DND-41 (cell line): ENCODE measurements at places on chromosomes 4 and X.

DNA sequence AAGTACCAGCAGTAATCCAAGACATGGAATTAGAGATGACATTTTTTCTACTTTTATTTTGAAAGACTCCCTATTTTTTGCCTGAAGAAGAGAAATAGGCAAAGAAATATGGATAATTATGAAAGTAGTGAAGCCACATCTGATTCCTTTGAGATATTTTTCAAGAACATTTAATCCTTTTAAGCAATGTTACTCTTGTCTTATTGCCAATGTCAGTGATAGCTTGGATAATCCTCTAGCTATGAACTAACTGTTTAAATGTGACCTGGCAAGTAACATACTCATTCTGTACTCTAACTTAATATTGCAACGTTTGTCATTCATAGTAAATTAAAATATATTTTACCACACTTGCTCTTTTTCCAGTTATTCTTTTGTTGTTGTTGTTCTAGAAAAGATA lies 181.3 kb downstream of the VEGFC start:
- DNase-seq, result no peak

DNA sequence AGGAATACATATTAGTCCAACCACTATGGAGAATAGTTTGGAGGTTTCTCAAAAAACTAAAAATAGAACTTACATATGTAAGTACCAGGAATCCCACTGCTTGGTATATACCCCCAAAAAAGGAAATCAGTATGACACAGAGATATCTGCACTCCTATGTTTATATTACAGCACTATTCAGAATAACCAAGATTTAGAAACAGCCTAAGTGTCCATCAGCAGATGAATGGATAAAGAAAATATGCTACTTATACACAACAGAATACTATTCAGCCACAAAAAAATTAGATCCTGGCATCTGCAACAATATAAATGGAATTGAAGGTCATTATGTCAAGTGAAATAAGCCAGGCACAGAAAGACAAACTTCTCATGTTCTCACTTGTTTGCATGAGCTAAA lies 27.5 kb upstream of the ABCG2 start:
- no peak for DNase-seq

DNA sequence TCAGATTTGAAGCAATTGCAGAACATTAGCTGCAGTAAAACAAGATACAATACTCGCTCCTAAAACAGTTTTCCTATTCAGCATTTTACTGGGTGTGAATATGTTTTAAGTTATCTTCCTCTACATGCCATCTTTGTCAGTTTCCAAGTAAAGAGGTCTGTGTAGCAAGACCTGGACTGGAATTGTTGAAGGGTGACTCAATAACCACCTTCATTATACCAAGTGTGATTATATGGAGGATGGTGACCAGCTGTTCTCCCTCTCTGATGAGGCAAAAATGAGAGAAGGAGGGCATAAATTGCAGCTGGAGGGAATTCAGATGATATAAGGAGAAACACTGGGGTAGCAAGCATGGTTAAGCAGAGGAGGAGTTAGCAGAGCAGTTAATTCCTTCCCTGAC lies 922.1 kb upstream of the SLIT2 start:
- no peak for DNase-seq

DNA sequence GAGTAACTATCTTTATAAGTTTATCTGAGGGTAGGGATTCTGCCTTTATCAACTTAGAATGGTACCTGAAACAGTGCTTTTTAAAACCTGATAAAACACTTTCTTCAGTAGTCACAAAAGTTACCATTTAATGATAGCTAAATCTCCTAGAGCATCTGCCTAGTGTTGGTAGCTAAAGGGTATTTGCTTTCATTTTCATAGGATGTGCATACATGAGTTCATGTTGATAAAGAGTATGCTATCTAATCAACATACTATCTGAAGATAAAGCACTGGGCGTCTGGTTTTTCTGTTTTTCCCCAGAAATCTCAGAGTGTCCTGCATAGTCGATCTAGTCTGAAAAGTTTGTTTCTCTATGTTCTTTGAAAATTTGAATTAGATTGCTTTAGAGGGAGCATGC lies 75.1 kb downstream of the ADGRL3 start:
- no peak for DNase-seq

DNA sequence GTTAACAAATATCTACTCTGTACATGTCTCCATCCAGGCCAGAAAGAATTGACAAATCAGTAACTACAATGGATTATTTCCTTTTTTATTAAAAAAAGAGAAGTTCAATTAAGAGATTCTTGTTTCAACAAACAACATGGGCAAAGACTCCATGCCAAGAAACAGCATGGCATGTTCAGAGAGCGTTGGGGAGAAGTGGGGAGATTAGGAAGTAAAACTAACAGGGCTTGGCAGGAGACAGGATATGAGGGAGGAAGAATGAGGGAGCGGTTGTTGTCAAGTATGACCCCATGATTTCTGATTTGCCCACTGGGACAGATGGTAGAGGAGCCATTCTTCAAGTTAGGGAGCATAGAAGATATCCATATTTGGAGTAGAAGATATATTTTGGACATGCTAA lies 128.4 kb downstream of the RNF150 start:
- DNase-seq, result no peak
